Activated naive CD4-positive, alpha-beta T cell treated with anti-CD3 and anti-CD28 coated beads, Interleukin-2, amount 10 ng/mL, durations not matched to agents 5 hours and 36 hours (primary cell): ENCODE measurements at places on chromosomes 7 and 10. TPM values are rescaled to one million over a fixed set of nuclear protein-coding genes. Genes with fewer than 3 reads are reported as not detected.

Gene CYP26C1
- total RNA-seq = 0.05 TPM

Gene SYT15B
- total RNA-seq = 0.19 TPM

Gene COBL
- not detected for total RNA-seq

Gene OR2A1
- 0.12 TPM for total RNA-seq

Gene PRR15
- total RNA-seq = not detected

Gene ZP3
- 8.0 TPM for total RNA-seq

Gene CASTOR2
- 3.5 TPM for total RNA-seq

Gene SCART1
- 2.5 TPM for total RNA-seq

Gene CYP51A1
- 75.1 TPM for total RNA-seq

Gene TMEM273
- total RNA-seq = 17.3 TPM

Gene TCERG1L
- total RNA-seq = not detected

Gene RUFY2
- 12.0 TPM for total RNA-seq

Gene SMIM30
- total RNA-seq = 21.6 TPM
